ENCODE measurements at places on chromosomes 4 and X.
A peak's percentile ranks its signal among the peaks of the same experiment; 100 is the strongest.

DNA sequence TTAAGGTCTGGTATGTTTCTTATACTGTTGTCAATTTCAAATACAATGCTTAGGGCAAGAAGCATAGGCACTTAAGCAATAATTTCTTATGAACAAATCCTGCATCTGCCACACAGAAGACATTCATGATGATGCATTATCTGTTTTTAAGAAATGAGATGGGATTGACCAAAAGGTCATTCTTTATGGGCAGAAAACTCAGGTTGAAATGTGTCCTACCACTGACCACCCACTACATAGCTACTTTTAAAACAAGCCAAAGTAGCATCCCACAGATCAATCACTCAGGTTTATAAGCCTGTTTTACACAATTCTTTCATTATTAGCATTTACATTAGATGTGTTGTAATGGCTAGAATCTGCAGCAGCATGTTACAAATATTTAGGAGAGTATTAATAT is 617.8 kb downstream of the PCDH7 start:
- DNase-seq: no peak

GRCh38 chrX:19372547-19373331 is 29.0 kb downstream of the PDHA1 start:
- no peak for DNase-seq

- no peak for DNase-seq
These were observed 1693.1 kb upstream of the TENM3 start for GRCh38 chr4:180550106-180550505.

DNA sequence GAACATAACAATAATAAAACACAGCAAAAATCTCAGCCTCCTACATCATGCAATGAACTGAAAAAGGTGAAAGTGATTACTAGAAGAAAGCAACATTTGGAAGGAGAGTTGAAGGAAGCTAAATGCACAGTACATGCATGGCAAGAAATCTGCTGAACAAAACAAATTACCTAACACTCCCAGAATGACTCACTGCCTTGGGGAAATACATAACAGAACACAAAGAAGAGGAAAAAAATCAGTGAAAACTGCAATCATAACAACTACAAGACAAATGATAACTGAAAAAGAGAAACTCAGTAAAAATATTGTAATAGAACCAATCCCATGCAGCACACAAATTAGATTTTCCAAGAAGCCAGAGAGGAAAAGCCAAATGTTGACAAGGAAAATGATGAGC is 1513.2 kb downstream of the ARAP2 start:
- DNase-seq: no peak

GRCh38 chrX:15468036-15468435 is 25.1 kb downstream of the PIR start:
- DNase-seq: peak; percentile 0

DNA sequence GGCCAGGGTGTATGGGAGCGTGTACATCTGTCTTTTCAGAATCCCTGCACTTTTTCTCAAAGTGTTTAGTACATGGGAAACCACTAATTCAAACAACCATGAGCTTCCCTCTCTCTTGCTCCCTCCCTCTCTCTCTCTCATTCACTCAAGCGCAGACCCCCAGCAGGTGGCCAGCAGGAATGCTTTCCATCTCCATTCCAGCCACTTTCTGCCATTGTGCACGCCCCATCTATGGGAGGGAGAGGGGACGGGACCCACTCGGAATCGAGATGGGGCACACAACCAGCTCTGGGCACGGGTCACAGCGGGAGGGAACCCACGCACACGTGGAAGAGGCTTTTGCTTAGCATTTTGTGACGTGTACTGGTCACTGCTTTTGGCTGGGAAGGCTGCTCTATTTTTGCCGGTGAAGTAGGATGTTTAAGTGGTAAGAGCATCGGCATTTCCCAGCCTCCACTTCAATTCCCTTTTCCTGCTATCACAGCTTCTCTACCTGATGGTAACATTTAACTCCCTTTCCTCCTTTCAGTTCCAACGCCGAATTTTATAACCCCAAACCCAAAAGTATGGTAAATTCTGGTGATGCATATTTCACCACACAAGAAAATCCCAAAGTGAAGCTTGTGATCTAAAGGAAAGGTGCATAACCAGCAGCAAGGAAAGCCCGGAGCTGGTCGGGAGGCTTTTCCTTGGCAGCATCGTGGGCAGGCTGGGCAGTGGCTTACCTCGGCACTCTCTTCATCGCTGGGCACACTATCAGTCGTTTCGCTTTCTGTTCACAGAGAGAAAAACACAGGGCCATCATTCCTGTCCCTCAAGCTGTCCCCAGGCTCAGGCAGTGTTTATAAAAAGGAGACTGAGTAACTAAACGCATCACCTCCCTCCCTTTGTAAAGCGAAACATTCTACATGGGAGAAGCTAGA is 84.1 kb downstream of the IRF2 start:
- DNase-seq: no peak

GRCh38 chrX:131202766-131203165 is 86.3 kb downstream of the IGSF1 start:
- no peak for DNase-seq

- no peak for DNase-seq
These were observed 410.9 kb downstream of the PDGFC start for GRCh38 chr4:156560701-156561100.

- no peak for DNase-seq
These were observed 100.8 kb downstream of the ANXA3 start for GRCh38 chr4:78652282-78652876.

DNA sequence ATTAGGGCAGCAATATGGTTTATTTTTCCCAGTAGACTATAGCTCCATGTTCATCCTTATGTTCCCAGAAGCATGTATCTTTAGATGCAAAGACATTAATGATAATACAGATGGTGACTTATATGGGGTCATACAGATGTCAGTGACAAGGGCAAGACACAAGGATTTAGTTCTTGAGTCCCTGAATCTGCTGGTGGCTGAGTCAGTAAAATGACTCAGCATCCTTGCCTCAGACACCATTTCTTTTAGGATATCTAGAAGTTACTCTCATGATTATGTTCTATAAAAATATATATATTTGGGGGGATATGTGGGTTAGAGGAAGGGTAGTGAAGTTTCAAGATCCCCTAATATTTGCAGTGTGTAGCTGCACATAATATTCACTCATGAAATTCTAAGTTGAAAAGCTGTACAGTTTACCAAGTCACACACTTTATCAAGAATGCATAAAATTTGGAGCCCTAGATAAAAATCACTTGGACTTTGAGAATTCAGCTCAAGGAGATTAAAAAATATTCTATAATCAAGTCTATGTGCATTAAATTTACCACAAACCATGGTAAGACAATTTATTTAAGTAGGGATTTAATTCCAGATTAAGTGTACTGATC is 101.9 kb downstream of the LNX1 start:
- DNase-seq: no peak

- peak; percentile 46 for DNase-seq
These were observed 1.8 kb upstream of the HSD17B10 start for GRCh38 chrX:53435997-53436396.

GRCh38 chr4:94913316-94913715 is 155.6 kb downstream of the BMPR1B start:
- no peak for DNase-seq

GRCh38 chr4:78568640-78569305 is 17.2 kb downstream of the ANXA3 start:
- no peak for DNase-seq

DNA sequence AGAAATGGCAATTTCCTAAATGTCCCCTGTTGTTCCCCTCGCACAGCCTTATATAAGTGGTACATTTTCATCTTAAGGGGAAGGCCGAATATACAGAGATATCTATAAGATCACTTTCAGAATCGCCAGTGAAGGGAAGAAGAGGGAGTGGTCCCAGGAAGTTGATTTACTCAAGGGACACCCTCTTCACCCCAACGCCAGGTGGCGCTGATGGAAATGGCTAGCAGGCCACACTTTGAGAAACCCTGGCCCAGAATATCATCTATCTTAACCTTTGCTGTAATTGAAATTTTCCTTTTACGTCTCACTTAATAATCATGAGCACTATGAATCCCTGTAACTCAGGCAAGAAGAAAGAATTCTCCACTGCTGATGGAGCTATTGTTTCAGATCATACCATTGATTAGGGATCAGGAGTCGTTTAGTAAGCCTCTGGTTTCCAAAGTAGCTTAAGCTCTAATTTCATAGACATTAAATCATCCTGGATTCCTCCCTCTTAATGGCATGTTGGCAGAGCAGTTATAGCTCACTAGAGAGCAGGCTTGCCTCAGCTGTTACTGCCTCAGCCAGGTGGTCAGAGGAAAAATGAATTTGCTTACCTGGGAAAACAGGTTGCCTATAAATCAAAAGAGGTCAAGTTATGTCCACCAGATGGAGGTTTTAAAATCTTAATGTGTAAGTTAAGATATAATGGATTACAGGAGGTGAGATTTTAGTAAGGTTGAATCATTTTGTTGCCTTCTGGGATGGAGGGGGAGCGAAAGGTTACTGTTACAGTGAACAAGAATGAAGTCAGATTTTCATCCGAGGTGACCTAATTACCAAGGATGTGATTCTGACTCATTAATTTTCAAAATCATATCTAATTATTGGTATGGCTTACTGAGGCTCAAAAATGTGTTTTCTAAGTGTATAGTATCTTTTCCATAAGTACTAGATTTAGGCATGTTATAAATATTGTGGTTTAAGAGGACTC is 941.2 kb upstream of the TENM3 start:
- DNase-seq: no peak
